NCI-H146 (cell line): ENCODE measurements at places on chromosomes 3 and 15.
A peak's percentile ranks its signal among the peaks of the same experiment; 100 is the strongest.

DNA sequence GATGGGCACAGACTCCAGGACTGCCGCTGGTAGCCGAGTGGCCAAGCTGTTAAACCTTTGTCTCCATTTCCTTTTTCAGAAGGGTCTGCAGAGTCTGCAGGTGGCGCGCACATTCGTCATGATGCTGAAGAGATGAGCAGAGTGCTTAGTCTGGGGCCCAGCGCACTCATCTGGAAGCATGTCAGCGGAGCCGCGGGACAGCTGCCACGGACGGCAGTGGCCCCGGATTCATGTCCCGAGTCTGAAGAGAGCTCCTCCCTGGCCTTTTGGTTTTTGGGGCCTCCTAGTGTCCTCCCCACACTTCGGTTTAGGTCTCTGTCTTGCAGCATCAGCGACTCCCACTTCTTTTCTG, 42.6 kb downstream of the KLHL25 start:
- no peak for DNase-seq

- DNase-seq, result no peak
These were observed 7.7 kb upstream of the IRAK2 start for GRCh38 chr3:10157031-10157430.

GRCh38 chr3:152688313-152688712, 146.6 kb upstream of the P2RY1 start:
- DNase-seq, result peak; percentile 54

DNA sequence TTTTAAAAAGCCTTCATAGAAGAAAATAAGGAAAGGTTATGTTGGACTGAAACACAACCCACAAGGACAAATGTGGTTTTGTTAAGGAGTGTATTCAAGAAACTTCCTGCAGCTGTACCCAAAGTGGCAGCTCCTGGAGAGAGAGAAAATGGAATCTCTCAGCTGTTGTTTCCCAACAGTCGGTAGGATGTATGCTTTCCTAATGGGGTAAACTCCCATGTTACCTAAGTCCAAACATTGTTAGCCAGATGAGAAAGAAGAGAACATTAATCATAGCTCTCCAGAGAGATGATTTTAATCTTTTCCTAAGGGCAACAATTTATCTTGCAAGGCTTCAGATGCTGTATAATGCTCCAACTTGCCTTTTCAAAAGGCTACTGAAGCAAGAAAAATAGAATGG, 22.6 kb upstream of the TEX9 start:
- peak; percentile 81 for DNase-seq

- no peak for DNase-seq
These were observed 47.0 kb downstream of the OCA2 start for GRCh38 chr15:28051955-28052633.
